CD8-positive, alpha-beta memory T cell (primary cell): ENCODE measurements at places on chromosomes 2 and 18.

DNA sequence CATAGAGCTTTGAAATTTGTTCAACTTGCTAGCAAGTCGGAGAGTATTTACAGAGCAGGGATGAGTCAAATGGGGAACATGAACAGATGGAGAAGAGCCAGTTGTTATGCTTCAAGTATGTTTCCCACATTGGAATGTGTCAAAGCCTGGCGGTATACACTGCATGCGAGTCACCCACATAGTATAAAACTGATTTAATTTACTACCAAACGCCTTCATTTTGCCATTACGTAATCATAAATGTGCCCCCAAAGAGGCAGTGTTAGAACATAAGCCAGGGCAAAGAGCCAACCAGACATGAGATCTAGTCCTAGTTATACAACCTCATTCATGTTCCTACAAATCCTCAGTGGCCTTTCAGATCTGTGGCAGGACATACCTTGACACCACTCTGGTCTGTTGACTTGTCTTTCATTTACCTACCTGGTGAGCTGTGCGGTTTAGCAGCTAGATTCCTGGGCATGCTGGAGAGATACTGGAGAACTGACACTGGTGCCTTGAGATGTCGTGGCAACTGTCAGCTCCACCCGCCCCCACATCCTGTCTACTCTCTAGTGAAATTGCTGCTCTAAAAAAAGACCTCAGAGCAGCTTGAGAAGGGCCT lies 21.7 kb upstream of the NRP2 start:
- peak; percentile 39 for DNase-seq

- no peak for DNase-seq
These were observed 319.8 kb downstream of the CTNNA2 start for GRCh38 chr2:79832511-79833234.

- no peak for DNase-seq
These were observed 13.4 kb downstream of the PHOSPHO2 start for GRCh38 chr2:169707626-169708025.

GRCh38 chr2:9377461-9378097 lies 45.7 kb downstream of the ITGB1BP1 start:
- DNase-seq, result no peak

DNA sequence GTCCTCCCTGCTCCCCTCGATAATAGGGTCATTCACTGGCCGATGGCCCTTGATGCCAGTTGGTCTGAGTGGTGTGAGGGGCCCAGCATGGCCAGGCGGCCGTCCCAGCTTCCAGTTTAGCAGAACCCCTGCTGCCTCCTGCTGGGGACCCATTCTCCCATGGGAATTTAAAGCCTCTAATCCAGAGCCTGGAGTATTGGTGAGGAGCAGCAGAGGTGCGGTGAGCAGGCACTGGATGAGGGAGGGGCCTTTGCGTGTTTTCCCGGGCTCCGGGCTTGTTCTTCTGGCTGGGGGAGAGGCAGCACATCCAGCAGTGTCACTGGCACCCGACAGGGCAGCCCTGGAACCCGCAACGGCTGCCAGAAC lies 17.4 kb downstream of the KCNIP3 start:
- DNase-seq, result no peak

DNA sequence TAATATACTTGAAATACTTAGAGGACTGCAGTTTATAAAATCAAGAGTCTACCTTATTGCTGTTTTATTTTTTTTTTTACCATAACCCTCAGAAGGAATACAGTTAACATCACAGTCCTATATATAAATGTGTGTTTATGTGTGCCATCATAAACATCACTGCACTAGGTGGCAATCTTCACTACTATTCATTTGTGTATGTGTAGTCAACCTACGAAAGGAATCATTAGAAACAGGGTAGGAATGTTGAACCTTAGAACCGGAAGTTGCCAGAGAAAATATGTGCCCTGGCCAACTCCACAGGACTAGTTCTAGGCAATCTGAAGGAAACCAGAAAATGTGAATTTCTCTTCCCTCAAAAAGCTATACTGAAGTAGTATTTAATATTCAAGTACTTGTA lies 3.4 kb downstream of the GEN1 start:
- DNase-seq, result no peak

- no peak for DNase-seq
These were observed 20.9 kb upstream of the TANK start for GRCh38 chr2:161139098-161139987.

DNA sequence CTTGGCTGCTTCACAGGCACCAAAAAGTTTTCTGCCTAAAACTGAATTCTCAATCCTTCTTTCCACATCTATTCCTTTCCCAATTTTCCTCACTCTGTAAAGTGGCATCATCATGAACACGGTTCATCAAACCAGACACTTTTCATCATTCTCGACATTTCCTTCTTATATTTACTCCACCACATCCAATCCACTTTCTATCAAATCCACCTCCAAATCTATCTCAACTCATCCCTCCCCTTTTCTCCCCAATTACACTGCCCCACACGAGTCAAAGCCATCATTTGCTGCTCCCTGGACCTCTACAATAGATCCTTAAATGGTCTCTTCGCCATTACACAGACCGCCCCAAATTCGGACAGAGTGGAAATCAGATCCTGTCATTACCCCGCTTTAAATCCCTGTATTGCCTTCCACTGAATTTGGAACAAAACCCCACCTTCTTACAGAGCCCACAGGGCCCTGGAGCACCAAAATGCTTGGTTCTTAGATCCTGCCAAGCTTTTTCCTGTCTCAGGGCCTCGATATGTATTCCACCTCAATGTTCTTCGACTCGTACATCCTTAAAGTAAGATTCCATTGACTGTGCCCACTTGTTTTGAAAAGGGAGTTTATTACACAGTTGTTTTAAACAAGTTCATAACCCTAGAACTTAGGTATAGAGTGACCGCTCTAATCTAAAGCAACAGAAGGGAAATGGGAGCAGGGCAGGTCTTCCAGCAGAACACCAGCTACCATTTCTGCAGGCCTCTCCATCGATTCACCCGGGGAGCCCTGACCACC lies 856 bp downstream of the ACAA2 start:
- no peak for DNase-seq

- no peak for DNase-seq
These were observed 211.9 kb downstream of the STK39 start for GRCh38 chr2:168035458-168035857.

- no peak for DNase-seq
These were observed 55.2 kb downstream of the MBP start for GRCh38 chr18:77077401-77077800.

GRCh38 chr2:45729753-45730512 lies 78.5 kb downstream of the PRKCE start:
- DNase-seq, result no peak

GRCh38 chr2:148819019-148819585 lies 55.9 kb upstream of the KIF5C start:
- no peak for DNase-seq

DNA sequence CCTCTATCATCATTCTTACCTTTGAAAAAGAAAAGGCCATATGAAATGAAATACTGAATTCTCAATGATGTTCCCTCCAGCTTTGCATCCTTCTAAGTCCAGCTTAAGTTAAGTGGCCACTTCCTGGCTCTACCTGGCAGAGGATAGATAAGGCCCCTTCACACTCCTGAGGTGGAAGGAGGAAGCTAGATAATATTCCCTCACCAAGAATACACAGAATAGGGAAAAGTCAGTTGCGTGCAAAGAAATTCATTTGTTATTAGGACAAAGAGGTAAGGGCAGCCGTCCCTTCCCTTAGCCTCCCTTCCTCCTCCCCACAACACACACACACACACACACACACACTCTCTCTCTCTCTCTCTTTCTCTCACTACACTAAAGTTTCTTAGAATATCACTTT lies 37.5 kb downstream of the OLA1 start:
- no peak for DNase-seq

DNA sequence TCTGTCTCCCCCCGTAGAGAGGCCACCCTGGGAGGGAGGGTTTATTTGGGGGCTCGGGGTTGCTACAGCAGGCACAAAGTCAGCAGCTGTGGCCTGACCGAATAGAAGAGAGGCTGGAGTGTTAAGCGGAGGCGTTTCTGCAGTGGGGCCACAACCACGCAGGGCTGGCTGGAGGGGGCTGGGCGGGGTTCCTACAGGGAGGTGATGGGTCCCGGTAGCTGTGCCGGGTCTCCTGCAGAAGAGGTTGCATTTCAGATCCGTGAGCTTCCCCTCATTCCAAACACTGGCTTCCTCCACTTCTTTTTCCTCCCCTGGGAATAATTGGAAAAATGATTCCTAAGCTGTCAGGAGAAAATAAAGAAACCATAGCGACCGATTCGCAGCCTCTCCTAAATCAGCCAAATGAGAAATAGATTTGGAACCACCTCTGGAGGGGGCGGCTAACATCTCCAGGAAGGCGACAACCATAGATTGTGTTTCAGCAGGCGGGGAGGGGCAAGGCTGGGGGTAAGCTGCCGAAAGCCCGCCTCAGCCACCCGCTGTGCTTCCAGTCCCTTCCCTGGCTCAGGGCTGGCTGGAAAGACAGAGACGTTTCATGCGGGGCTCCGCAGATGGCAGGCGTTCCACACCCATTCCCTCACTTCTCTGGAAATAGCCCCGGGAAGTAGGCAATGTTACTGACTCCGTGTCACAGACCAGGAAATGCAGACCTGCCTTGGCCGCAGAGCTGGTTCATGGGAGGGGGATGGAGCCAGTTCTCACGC lies 85.6 kb upstream of the TAF1B start:
- no peak for DNase-seq

GRCh38 chr2:63875131-63875527 lies 33.4 kb downstream of the UGP2 start:
- no peak for DNase-seq

GRCh38 chr2:210528716-210529115 lies 27.7 kb upstream of the CPS1 start:
- no peak for DNase-seq

DNA sequence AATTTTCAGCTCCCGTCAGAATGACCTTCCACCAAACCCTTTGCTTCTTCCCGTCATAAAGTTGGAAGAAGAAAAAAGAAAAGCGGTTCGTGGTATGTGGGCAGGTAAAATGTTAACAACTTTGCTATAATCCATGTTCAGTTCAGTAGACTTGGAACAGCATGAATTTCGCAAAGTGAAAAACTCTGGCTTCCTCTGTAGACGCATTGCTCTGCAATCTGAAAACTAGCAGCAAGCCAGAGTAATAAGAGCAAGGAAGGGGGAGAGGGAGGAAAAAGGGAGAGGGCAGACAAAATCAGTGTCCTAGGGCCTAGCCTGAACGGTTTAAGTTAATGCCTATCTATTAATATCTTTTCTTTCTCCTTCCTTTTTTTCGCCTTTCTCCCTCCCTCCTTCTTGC lies 26.7 kb upstream of the CHRNA1 start:
- DNase-seq, result no peak

GRCh38 chr2:183250472-183250871 lies 126.2 kb downstream of the NUP35 start:
- no peak for DNase-seq

DNA sequence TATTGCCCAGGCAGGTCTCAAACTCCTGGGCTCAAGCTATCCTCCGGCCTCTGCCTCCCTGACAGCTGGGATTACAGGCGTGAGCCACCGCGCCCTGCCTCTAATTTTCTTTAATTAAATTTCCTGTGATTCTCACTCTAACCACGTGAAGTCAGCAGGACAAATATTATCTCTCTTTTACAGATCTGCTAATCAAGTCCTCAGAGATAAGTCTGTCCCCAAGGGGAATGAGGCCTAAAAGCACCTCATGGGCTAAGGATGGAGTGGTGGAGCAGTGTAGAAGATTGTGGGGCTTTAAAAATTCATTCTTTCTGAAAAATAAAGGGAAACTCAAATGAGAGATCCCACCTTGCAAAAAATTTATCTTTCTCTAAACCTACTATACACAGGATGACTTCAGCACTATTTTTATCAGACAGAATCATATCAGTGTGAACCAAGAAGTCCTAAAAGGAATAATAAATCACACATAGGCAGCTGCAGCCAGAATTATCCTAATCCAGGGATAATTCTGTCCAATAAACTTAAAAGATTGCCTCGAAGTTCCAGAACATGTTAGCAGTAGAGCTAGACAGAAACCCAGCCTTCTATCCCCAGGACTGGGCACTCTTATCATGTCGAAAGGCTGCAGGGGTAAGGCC lies 38.3 kb upstream of the BMPR2 start:
- DNase-seq, result no peak

DNA sequence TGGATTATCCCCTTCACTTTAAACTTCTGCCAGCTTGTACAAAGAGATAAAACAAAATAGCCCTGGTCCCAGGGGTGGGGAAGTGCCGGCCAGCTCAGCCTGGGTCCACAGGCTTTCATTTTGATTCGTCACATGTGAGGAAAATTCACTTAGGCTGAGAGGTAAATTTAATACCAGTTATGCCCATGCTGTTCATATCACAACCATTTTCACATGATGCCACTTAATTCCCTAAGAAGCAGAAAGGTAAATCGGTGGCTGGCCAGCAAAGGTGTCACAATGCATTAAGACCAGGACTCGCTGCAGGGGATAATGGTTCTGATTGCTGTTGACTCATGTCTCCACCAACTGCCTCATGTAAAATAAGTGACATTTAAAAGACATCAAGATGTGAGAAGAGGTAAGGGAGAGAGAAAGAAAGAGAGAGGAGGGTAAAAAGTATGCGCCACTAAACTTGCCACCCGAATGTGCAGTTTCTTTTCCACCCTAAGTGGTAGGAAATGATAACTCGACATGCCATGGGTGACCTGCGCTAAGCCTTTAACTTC lies 261.0 kb upstream of the SIX3 start:
- DNase-seq, result no peak

GRCh38 chr2:214077727-214078126 lies 333.1 kb upstream of the VWC2L start:
- DNase-seq, result no peak

- DNase-seq, result no peak
These were observed 129.6 kb downstream of the PID1 start for GRCh38 chr2:229141424-229142025.

DNA sequence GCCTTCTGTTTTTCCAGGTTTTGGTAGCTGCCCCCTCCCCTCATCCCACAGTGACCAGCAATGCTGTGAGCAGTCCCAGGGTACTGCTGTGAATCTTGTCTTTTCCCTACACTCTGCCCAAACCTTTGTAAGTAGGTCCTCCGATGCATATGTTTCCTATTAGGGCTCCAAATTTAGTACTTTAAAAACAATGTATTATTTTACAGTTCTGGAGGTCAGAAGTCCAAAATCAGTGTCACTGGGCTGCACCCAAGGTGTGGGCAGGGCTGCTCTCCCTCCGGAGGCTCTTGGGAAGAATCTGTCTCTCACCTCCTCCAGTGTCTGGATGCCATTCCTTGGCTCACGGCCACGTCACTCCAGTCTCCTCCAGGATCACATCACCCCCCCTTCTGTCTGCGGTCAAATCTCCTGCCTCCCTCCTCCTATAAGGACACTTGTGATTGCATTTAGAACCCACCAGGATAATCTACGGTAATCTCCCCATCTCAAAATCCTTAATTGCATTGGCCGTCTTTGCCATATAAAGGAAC lies 208.5 kb downstream of the SH3BP4 start:
- no peak for DNase-seq

DNA sequence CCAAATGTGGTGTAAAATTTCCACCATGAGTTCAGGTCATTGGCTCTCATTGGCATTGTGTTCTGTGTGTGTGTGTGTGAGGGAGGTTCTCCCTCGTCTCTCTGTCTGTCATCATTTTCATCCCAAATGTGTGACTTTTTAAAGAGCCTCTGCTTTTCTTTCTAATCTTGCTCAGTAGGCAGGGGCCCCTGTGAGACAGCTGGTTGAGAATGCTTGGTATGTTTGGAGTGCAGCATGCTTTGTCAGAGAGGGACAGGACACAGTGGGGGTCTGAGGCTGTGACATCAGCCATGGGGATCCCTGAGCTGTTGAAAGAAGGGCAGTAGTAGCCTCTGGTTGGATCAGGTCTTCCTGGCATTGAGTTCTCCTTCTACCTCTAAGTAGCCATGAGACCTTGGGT lies 10.6 kb downstream of the PTPRM start:
- DNase-seq, result no peak

GRCh38 chr2:197934934-197935289 lies 130.5 kb downstream of the PLCL1 start:
- DNase-seq, result no peak
